GF-D8 (cell line): ENCODE measurements at places on chromosomes 3 and 15.
A peak's percentile ranks its signal among the peaks of the same experiment; 100 is the strongest.

DNA sequence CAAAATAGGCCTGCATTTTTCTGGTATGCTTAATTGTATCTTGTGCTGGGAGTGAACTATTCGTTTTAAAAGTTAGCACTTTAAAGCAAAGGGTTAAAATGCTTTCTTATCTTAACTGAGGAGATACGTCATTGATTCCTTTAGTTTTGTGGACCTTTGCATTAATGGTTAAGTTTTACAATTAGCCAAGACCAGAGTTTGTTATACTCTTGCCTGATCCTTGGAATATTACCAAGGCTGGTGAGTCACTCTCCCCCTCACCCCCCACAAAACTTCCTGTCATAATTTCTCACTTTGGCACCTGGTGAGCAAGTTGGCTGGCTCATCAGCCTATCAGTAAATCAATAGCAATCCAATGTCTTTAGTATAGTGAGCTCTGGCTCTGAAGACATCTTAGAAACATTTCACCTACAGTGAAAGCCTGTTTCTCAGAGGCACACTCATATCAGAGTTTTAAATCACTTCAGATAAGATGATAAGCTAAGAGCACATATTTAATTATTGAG lies 26.7 kb downstream of the SLC2A2 start:
- no peak for DNase-seq

- DNase-seq: no peak
Observed at GRCh38 chr15:83556068-83556467, 97.9 kb upstream of the ADAMTSL3 start.

GRCh38 chr15:45377609-45378148 lies 665 bp downstream of the GATM start:
- no peak for DNase-seq

DNA sequence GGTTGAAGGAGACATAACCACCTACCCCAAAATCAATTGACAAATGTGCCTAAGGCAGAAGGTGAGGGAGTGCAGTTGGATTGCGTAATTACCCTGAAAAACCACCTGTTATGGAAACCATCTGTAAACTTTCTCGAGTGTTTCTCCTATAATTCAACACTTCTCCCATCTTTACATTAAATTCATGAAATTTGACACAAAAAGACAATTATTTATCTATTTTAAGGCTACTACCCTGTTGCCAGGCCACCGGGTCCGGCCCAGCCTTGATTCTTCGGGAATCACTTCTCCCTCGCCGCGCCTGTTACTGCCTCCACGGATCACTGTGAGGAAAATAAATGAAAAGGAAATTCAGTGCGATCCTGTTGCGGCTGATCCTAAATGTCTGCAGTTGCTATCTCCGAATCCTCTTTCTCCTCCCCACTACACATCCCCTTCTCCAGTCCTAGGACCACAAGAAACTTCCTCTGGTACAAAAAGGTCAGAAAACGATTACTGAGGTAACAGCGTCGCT lies 646 bp downstream of the IQCB1 start:
- peak; percentile 8 for DNase-seq

DNA sequence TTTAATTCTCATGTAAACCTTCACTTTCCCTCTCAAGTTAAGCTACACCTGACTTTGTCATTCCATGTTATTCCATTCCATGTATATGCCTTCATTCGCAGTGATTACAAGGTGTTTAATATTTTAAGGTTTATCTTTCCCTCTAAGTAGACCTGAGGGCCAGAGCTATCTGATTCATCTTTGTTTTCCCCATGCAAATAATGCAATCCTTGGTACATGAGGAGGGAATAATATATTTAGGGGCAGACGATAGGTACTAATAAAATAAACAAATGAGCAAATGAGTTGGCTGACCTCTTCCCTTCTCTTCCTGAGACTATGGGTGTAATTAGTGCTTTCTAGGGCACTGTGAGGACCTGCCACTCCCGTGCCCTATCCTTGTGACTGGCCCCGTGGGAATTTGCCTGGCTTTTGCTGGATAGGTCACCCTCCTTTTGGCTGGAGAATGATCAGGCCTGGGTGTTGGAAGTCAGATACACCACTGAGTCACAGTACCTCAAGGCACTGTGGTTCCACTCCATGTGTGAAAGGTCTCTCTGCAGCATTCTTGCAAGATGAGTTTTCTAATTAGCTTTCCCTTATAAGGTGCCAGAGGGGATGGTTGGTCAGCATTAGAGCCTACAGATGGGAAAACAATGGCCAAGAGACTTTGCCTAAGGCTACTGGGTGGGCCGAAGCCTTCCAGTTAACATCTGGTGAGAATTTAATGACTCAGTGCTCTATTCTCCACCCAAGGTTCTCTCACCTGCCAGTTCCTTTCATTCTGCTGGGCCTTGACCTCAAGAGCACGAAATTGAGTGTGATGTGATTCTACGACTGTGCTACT lies 183.2 kb downstream of the P3H2 start:
- DNase-seq: no peak

DNA sequence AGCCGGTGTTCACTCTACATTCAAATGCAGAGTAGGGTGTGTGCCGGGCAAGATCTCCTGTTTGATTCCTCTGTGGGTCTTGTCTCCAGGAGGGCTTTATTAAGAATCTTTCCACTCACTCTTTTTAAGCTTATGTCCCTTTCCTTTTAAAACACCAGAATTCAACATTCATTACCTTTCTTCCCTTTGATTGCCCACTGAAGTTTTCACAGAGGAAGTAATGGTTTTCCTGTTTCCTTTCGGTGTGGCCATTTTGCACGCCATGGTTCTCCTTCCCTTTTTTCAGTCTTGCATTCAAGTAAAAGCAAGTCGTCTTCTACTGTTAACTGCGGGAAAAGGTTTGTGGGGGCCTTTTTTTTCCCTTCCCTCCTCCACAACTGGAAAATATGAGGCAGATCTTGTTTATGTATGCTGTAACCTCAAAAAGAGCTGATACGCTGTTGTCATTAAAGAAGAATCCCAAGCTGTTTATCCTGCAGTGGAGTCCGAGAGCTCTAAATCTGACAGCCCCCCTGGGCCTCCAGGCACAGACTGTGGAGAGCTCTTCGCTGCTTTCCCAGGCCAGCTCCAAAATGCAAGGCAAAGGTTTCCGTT lies 40.5 kb downstream of the FILIP1L start:
- peak; percentile 92 for DNase-seq

GRCh38 chr3:32556332-32556731 lies 14.3 kb downstream of the DYNC1LI1 start:
- DNase-seq: no peak

GRCh38 chr3:149879872-149880271 lies 66.9 kb downstream of the RNF13 start:
- DNase-seq: peak; percentile 21

GRCh38 chr3:152860736-152861135 lies 25.8 kb downstream of the P2RY1 start:
- no peak for DNase-seq

DNA sequence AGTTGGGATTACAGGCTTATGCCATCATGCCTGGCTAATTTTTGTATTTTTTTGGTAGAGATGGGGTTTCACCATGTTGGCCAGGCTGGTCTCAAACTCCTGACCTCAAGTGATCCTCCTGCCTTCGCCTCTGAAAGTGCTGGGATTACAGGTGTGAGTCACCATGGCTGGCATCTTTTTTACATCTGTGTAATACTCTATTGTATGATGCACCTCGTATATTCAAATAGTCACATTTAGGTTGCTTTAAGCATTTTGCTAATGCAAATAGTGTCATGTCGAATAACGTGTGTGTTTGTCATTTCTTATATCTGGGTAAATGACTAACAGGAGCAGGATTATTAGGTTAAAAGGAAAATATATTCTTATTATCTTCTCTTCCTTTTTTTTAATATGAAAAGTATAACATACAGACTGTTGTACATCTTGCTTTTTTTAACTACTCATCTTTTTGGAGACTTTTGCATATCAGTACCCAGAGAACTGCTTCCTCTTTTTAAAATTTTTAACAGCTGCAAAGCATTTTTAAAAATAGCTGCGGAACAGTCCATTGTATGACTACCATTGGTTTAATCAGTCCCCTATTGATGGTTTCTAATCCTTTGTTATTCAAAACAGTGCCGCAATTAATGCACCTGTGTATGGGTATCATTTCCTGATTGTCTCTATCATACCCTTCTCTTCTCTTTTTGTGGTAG lies 13.4 kb downstream of the SCAMP5 start:
- no peak for DNase-seq

DNA sequence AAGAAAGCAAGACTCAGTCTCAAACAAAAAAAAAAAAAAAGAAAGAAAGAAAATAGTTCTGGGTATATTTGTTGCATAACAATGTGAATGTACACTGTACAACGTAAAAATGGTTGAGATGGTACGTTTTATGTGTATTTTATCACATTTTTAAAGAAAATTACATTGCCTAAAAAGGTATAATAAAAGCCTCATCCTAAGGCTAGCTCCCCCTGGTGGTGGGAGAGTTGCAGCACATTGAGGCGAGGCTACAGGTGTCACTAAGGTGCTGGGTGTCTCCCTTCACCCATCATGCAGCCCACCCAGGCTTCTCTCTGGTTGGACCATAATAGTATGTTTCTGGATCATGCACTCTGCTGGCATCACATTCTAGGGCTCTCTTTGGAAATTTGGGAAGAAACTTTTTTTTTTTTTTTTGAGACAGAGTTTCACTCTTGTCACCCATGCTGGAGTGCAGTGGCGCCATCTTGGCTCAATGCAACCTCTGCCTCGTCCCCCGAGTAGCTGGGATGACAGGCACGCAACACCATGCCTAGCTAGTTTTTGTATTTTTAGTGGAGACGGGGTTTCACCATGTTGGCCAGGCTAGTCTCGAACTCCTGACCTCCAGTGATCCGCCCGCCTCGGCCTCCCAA lies 12.4 kb upstream of the RAB11A start:
- DNase-seq: peak; percentile 7

DNA sequence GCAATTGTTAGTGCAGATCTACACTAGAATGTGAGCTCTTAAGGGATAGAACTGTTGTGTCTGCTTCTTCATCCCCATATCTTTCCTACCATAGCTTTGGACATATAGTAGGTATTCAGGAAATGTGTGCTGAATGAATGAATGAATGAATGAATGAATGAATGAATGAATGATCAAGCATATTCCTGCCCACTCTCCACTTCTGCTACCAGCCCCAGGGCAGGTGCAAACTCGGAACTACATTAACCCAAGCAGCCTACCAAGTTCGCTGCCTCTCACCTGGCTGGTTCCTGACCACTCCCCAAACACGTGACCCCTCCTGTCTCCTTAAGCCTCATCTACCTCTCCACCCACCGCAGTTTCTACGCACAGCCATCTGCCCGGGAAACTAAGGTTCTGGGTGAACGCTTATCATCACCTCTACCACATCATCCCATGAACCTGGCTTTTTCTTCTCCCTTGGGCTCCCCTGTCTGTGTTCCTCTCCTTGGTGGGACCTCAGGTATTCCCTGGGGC lies 26.8 kb downstream of the PAQR5 start:
- DNase-seq: no peak

DNA sequence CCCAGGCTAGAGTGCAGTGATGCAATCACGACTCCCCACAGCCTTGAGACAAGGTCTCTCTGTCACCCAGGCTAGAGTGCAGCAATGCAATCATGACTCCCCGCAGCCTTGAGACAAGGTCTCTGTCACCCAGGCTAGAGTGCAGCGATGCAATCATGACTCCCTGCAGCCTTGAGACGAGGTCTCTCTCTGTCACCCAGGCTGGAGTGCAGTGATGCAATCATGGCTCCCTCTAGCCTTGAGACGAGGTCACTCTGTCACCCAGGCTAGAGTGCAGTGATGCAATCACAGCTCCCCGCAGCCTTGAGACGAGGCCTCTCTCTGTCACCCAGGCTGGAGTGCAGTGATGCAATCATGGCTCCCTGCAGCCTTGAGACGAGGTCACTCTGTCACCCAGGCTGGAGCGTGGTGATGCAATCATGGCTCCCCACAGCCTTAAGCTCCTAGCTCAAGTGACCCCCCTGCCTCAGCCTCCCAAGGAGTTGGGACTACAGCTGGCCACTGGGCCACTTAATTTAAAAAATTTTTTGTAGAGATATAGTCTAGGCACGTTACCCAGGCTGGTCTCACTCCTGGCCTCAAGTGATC lies 26.1 kb downstream of the TFRC start:
- peak; percentile 91 for DNase-seq

GRCh38 chr15:58232281-58233065 lies 94.3 kb downstream of the AQP9 start:
- DNase-seq: no peak

DNA sequence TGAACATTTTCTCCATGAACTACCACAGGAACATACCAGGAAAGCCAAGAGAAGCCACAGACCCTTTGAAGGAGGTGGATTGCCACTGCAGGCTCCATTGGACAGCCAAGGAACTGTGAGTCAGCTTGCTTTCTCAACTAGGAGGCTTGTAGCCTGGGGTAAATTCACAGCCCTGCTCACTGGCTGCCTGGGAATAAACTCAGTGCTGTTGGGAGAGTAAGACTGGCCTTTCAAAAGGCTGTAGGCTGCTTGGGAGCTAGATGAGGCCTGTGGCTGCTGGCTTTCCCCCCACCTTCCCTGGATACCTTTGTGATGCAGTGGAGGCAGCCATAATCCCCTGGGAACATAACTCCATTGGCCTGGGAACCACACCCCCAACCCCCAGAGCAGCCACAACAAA lies 223.5 kb upstream of the RBMS3 start:
- DNase-seq: no peak

GRCh38 chr3:134406331-134407238 lies 32.3 kb upstream of the AMOTL2 start:
- DNase-seq: no peak

DNA sequence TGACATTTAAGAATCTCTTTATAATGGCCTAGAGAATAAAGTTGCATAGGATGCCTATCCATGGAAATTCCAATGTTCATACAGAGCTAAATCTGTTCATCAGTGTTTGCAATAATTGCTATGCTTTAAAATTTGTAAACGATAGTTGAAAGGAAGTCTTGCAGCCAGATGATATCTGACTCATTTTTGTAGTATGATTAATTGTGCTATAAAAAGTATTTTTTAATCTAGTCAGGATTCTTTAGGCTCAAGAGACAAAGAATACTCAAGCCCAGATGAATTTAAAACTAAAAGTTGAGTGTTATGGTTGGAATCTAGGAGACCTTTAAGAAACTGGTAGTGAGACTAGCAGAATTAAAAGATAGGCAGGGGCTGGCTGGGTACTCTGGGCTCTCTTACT lies 50.5 kb downstream of the SUCNR1 start:
- no peak for DNase-seq

- no peak for DNase-seq
Observed at GRCh38 chr15:38690719-38691332, 126.2 kb upstream of the RASGRP1 start.

- DNase-seq: no peak
Observed at GRCh38 chr3:112333002-112333380, at the start of gene CD200. Gene CD200, plus strand, starts transcription at chr3:112333156. Its CDS starts 57 bp downstream, at chr3:112333213.

GRCh38 chr15:26713498-26713897 lies 59.4 kb downstream of the GABRB3 start:
- no peak for DNase-seq
